ENCODE measurements at places on chromosomes 7 and 10. TPM values are rescaled to one million over a fixed set of nuclear protein-coding genes. Genes with fewer than 3 reads are reported as not detected.

The HOXA1 gene
- total RNA-seq: 1.2 TPM

The SLC18A2 gene
- 0.02 TPM for total RNA-seq

The WIPF3 gene
- total RNA-seq: not detected

The PRSS2 gene
- total RNA-seq: not detected

The ZNF503 gene
- 3.7 TPM for total RNA-seq
